ENCODE measurements at places on chromosomes 16 and 17. TPM values are rescaled to one million over a fixed set of nuclear protein-coding genes. Genes with fewer than 3 reads are reported as not detected.

DNA sequence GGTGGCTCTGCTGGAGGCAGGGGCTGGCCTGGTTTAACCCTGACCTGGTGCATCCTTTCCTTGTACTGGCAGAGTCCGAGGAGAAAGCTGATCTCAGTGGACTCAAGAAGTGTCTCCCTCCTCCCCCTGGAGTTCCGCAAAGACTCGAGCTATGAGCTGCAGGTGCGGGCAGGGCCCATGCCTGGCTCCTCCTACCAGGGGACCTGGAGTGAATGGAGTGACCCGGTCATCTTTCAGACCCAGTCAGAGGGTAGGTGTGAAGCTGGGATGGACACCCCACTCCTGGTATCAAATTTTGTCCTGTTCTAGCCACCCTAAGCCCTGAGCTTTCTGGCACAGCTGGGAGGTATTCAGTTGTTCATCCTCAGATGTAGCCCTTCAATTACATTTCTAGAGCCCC is 42.5 kb downstream of the IL21R start:
- no peak for DNase-seq

Gene RCVRN
- not detected for total RNA-seq

Gene CISD3
- 60.1 TPM for total RNA-seq

- DNase-seq: no peak
These were observed 440.2 kb upstream of the CCL2 start for GRCh38 chr17:33814852-33815251.

DNA sequence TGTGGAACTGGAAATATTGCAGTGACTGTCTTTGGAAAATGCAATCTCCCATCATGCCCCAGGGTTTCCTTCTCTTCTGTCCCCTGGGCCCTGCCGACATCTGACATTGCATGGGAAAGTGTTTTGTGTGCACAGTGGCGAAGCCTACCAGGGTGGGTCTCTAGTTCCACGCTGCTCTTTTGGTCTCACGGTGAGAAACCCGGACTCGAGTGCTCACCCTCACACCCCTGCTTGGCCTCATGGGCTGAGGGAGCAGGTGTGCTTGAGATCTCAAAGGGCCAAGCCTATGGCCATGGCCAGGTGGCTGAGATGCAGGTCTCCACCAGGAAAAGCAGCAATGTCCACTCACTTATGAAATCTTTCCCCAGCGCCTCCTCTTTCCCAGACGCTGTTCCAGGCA is 32.0 kb downstream of the SPNS3 start:
- DNase-seq: no peak

- no peak for DNase-seq
These were observed 73.3 kb downstream of the KIF2B start for GRCh38 chr17:53896047-53896446.

GRCh38 chr16:80754476-80754875 is 49.9 kb downstream of the CDYL2 start:
- DNase-seq: no peak

Gene ACAP1
- 12.7 TPM for total RNA-seq

DNA sequence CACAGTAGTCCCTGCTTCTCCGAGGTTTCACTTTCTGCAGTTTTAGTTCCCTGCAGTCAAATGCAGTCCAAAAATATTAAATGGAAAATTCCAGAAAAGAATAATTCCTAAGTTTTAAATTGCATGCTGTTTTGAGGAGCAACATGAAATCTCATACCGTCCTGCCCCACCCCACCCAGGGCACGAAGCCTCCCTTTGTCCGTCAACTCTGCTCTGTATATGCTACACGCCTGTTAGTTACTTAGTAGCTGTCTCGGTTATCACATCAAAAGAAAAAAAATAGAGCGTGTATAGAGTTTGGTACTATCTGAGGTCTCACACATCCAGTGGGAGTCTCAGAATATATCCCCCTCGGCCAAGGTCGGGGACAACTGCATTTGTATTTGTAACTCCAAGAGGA is 129.4 kb upstream of the NOL11 start:
- DNase-seq: no peak

Gene TXNDC17
- 89.4 TPM for total RNA-seq
